ENCODE measurements at places on chromosomes 12 and 14.

GRCh38 chr12:111337371-111337770, 31.5 kb downstream of the PHETA1 start:
- no peak for DNase-seq

DNA sequence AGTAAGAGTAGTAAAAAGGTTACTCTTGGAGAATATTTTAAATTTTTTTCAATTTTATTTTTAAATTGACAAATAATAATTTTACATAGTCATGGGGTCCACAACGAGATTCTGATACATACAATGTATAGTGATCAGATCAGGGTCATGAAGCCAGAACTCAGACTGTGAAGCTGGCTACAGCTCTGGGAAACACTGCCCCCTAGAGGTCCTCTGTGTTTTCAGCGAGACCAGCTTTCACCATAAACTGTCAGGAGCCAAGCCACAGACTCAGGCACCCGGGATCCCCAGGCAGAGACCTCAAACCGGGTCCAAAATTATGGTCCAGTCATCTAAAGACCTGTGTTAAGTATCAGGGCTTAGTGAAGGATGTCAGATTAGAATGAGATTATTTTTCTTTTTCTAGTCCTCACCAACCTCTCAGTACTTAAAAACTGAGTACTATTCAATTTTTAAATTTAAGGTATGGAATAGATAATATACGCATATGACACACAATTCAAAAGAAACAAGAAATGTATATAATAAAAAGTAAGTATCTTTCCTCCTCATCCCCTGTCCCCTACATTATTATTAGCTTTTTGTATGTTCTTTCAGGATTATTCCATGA, 397.1 kb downstream of the MDGA2 start:
- DNase-seq, result no peak

GRCh38 chr12:103422746-103423515, 72.8 kb downstream of the C12orf42 start:
- DNase-seq, result no peak

DNA sequence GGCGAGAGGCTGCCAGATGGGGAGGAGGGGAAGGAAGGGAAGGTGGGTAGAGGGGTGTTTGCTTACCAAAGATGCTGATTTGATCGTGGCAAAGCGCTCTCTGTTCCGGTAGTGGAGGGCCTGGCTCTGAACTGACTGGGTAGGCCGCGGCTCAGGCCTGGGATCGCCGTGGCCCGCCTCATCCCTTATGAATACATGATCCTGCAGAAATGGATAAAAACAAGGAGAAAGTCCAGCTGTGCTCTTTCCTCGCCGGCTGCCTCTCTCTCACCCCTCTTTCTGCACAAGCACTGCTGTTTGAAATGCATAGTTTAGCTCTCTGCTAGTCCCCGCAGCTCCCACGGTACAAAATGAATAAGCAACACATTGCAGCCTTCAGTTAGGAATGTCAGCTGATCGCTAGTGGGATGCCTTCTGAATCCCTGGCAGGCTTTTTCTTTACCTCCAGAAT, 53.8 kb downstream of the PEBP1 start:
- DNase-seq, result no peak

GRCh38 chr12:80491166-80491565, 47.1 kb downstream of the PTPRQ start:
- DNase-seq, result no peak

DNA sequence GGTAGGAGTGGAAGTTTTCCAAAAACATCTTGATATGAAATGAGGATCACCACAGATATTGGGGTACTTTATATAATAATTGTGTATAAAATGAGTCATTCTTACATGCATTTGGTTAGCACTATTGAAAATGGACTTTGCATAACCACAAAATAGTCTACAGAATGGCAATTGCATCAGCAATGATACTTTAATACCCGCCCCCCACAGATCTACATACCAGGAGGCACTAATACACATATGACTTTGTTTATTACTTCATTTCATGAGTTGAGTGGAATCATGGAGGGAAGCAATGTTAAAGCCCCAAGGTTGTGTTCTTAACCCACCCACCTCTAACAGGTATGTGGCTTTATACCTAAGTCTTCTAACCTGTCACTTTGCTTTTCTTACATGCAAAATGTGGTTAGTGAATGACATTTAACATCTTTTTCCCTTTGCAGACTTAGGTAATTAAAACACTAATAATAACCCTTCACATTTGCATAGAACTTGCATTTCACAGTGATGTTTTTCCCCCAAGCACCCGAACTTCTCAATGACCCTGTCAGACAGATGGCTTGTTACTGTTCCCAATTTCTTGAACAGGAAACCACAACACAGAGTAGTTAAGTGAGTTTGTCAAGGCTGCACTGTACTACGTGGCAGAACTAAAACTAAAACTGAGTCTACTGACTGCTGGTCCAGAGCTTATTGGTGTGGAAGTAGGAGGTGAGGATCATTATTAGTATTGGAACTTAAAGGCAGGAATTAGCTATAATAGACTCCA, 101.9 kb downstream of the NPAS3 start:
- no peak for DNase-seq

DNA sequence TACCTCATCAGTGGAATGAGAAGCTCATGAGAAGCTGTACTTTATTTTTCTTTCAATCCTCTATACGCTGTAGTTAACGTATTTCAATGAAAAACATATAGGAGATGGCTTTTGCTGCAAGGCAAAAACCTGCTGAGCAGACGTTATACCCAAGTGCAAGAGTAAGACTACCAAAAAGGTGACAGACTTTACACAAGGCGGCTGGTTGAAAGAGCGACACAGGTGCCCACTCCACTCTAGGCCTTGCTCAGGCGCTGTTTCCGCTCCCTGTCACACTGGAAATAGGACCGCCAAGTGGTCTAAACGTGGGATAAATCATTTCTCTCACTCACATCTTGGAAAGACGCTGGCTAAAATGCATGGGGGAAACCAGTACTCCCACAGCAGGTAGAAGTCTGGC, 54.5 kb downstream of the PPP2R5C start:
- DNase-seq, result no peak

GRCh38 chr14:22210906-22211305, 378.1 kb downstream of the DAD1 start:
- no peak for DNase-seq

DNA sequence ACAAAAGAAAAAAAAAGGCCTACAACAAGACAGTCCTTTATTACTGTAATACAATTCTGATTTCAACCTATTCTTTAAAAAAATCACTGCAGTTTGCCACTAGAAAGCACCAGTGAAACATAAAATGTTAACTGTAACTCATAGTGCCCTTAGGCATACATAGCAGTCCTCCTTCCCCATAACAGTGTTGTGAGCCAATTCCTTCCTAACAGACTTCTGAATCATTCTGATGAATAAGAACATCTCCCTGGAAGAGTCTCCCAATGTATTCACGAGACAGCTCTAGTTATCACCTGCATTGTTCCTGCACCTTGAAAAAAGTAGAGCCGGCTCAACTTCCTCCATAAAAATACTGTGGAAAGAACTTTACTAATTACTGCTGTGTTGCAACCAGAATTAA, 213.6 kb upstream of the FSCB start:
- DNase-seq, result no peak

DNA sequence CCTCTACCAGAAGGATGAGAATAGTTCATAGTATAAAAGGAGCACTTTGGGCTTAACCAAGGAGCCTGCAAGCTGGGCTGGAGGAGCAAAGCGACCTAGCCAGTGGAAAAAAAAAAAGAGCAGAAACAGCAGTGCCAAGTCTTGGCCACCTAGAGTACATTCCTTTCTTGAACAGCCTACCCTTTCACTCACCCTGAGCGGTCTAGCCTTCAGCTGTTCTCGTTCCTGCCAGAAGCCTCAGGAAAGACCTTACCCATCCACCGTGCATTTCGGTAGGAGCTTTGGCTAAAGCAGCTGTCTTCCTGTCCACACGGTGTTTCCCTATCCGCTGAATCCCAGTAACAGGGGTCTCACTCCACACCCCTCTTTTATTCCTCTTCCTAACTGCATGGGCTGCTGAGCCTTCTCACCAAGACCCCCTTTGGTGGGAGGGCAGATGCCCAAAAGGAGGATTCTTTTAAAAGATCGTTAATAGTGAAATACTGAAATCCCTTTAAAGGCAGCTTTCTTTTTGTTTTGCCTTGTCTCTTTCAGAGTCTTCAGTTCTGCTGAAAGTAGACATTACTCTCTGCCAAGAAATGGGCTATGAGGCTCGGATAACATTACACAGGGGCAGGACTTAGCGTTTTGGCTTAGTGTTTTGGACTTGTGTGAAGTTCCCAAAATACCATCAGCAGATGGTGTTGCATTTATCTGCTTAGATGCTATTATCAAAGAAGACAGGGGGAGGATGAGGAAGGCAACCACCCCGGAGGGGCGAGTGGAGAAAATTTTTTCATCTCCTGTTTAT, 88.5 kb upstream of the METAP2 start:
- DNase-seq, result no peak

DNA sequence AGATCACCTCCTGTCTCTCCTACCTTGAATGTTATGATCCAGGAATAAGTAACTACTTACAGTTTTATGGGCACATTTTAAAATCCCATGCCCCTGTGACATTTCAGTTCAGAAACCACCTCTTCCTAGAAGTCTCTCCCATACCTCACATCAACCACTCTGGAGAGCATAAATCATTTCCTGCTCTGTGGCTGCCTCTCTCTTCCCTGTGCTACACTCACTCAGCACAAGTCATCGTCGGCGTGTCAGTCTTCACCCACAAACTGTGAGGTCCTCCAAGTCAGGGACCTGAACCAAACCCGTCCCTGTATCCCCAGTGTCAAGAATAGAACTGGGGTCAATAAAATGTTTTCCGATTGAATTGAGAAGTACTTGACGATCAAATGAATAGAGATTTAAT, 863.3 kb downstream of the BCL11B start:
- no peak for DNase-seq

- no peak for DNase-seq
Measured at GRCh38 chr14:77219591-77219990, 38.0 kb downstream of the TMEM63C start.

DNA sequence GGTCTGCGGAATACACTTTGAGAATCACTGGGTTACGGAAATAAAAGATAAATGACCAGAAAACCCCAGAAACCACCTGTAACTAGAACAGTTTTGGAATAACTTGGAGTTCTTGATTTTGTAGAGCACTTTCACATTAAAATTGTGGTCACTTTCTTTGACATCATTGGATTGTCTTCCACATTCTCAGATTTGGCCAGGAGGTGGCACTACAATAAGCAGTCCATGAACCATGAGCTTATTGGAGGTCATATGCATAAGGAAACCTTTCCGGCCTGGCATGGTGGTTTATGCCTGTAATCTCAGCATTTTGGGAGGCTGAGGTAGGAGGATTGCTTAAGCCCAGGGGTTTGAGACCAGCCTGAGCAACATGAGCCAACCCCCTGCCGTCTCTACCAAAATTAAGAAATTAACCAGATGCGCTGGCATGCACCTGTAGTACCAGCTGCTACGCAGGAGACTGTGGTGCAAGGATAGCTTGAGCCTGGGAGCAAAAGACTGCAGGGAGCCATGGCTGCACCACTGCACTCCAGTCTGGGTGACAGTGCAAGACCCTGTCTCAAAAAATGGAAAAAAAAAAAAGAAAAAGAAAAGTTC, 107.7 kb upstream of the CAND1 start:
- no peak for DNase-seq

DNA sequence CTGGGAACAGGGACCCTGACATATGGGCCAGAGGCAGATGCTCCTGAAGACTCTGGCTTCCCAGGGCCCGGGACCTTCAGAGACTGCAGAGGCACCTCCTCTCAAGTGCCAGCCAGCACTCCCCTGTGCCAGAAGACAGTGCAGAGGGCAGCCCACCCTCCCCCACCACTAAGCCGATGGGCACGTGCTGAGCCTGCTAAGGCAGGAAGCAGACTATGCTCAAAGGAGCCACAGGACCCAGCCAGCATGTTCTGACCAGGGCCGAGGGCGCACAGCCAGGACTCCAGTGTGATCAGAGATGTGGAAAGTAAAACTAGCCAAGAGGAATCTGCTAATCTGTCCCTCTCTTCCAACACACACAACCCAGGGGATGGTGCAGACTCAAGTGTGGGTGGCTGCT, 29.8 kb downstream of the DIO3 start:
- DNase-seq, result no peak

DNA sequence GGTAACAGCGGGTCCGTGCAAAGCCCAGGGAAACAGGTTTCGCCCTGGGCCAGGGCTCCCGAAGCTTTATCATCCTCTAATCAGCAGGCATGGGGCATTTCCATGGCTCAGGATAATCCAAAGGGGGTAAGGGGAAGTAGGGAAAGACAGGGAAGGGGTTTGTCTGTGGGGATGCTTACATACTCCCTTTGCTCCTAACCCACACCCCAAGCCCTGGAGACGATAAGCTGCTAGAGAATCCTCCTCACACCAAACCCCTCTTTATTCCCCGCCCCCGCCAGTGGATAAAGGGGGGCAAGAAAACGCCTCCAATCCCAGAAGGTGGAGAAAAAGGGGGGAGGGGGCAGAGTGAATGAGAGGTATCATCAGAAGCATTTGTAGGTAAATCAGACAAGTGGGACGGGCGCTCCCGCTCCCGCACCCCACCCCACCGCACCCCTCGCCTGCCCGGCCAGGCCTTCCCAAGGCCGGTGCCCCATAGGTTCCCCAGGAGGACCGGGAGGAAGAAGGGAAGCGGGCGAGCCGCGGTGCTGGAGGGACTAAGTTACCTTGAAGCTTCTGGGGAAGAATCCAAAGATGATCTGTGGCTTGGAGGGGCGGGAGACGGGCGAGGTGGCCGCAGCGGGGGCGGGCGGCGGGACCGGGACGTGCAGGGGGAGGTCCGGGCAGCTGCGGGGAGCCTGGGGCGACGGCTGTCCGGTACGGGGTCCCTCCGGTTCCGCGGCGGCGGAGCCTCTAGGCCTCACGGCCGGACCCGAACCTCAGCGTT, 762 bp downstream of the PPP2R5E start:
- no peak for DNase-seq

DNA sequence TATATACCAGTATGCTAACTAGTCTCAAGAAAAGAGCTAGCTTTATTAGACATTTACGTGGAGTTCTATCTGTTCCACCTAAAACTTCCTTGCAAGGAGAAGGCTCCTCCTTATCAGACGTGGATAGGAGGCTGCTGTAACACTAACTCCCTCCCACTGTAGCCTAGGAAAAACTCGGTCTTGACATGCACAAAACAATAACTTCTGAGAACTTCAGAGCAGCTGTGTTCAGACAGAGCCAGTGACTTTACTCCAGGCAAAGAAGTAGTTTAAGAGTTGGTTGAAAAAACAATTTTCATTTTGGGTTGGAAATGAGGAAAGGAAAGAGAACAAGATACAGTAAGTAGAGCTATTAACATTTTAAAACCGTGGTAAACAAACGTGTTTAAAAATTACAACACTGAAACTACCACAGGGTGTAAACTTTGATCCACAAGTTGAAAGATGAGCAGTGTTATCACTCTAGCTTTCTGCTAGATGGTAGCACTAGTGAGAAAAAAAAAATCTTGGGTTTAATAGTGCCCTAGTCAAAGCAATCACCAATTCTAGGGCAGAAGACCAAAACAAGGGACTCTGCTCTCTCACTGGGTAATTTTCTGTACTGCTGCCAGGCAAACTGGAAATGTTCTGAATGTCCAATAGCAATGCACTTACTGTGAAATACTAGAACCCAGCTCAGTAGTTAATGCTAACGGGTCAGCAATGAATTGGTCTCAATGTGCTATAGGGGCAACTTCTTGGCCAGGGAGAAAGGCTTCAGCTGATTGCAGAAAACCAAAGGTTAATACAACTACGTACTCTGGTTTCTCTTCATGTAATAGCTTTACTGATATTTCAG, 2.4 kb downstream of the ATF7 start:
- DNase-seq, result no peak

- DNase-seq, result no peak
Measured at GRCh38 chr12:56071648-56072047, 8.3 kb upstream of the ERBB3 start.

Data from stimulated activated CD8-positive, alpha-beta memory T cell treated with anti-CD3 and anti-CD28 coated beads, Interleukin-2, amount 100 ng/mL, for 1 hour (primary cell).